Inflammatory macrophage treated with lipopolysaccharide for 4 hours (primary cell): ENCODE measurements at places on chromosomes 1 and 21.

GRCh38 chr1:5725855-5726585 is 266.2 kb downstream of the NPHP4 start:
- DNase-seq = no peak

DNA sequence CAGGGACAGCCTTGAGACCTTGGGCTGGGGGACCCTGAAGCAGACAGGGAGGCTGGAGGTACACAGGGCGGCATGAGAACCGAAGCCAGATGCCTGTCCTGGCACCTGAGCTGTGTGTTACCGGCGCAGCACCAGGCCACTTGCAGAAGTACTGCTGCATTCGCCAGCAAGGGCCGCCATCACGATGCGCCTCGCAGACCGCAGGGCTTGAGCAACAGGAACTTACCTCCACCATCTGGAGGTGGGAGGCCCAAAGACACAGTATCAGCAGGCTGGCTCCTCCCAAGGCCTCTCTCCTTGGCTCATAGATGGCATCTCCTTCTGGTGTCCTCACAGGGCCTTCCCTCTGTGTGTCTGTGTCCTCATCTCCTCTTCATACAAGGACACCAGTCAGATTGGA is 90.1 kb downstream of the PRDM16 start:
- no peak for DNase-seq

GRCh38 chr1:27816921-27817630 is 13.5 kb upstream of the PPP1R8 start:
- DNase-seq = no peak

DNA sequence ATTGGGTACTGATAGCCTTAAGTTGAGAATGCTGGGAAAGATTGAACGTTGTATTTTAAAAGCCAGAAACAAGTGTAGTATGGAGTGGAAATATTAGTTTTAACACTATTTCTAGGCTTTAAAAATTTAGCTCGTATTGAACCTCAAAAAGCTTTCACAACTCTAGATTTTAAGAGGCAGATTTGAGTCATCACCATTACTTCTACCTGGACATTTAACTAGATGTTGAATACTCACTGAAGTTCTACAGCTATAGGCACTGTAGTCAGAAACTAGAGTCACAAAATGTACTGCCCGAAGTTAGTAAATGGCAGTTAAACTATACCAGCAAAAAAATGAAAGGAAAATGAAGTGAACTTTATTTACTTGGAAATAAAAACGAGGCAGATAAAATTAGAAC is 96.5 kb downstream of the NEK7 start:
- no peak for DNase-seq

- no peak for DNase-seq
Measured at GRCh38 chr1:115237507-115237906, 100.5 kb downstream of the NGF start.

- DNase-seq = no peak
Measured at GRCh38 chr1:2053217-2053616, 3.0 kb downstream of the PRKCZ start.

DNA sequence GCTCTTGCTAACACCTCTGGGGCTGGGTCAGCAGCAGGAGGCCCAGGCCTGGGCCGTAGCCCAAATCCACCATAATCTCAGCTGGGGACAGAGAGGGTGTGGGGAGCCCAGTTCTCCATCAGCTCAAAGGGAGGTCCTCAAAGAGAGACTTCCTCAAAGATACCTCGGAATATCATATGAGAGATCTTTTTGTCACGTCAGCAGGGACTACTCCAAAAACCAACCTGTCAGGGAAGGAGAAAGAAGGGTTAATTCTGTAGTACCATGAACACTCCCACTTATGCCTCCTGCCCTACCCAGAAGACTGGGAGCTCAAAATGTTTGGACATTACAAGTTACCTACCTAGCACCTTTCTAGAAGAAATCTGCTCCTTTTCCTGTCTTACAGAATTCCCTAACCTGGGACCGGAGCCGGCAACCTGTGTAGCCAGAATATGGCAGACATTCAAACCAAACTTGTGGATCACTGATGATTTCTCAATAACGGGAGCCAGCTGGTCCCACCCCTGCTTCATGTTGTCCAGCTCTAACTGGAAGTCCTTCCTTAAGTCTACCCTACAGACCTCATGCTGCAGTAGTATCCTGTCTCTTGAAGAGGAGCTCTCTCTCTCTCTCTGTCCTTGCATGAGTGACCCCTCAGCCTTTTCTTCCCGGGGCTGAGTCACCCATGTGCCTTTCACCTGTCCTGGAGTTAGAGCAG is 4.8 kb downstream of the RSPO1 start:
- DNase-seq = no peak

GRCh38 chr1:78292361-78292760 is 198.4 kb upstream of the PTGFR start:
- no peak for DNase-seq

- no peak for DNase-seq
Measured at GRCh38 chr1:81757398-81758020, 43.2 kb upstream of the ADGRL2 start.

DNA sequence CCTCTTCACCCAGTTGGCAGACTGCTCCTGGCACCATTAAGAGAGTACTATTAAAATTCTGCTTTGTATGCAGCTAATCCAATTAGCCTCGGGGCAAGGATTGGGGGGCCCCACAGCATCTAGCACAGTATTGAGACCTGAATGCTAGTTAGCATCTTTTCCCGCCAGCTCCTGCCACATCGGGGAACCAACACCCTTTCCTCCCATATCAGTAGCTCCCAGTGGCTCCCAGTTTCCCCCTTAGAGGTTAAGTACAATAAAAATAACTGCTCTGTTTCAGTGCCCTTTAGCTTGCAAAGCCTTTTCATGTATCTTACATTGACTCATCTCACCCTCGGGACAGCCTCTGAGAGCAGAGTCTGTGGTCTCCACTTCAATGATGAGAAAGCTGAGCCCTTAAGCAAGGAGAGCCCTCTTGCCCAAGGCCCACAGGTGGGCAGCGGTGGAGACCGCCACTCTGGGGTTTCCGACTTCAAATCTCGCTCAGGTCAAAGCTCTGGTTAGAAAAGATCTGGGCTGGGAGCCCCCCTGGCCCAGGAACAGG is 4.2 kb upstream of the PMVK start:
- DNase-seq = no peak

DNA sequence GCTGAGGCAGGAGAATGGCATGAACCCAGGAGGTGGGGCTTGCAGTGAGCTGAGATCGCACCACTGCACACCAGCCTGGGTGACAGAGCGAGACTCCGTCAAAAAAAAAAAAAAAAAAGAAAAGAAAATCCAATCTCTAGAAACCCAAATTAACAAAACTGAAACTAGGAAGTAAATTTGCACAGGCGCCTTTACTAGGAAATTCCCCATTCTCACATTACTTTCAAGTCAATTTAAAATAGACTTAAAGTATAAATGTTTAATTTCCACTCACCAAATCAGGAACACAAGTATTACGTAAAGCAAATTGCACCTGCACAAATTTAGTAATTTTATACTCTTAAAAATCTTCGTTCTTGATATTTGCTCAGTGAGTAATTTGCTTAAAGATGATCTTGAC is 67.8 kb upstream of the BCAR3 start:
- peak; percentile 78 for DNase-seq

- no peak for DNase-seq
Measured at GRCh38 chr1:44289530-44289929, 65.5 kb downstream of the ERI3 start.
